ENCODE measurements at places on chromosomes 3 and 15.

DNA sequence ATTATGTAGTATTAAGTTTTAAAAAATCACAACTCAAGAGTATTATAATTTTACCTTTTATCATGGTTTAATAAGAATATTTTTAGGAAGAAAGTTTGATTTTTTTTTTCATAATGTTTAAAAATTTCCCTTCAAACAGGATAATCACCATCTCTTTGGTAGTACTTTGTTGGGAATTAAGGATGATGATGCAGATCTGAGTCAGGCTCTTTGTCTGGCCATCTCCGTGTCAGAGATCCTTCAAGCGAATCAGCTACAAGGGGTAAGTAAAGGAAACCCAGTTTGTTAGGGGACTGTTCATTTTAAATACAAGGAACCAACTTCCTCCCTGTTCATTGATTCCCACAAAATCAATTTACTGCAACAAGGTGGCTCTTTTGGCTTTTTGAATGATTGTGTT is 36.8 kb upstream of the NIT2 start:
- DNase-seq, result no peak

DNA sequence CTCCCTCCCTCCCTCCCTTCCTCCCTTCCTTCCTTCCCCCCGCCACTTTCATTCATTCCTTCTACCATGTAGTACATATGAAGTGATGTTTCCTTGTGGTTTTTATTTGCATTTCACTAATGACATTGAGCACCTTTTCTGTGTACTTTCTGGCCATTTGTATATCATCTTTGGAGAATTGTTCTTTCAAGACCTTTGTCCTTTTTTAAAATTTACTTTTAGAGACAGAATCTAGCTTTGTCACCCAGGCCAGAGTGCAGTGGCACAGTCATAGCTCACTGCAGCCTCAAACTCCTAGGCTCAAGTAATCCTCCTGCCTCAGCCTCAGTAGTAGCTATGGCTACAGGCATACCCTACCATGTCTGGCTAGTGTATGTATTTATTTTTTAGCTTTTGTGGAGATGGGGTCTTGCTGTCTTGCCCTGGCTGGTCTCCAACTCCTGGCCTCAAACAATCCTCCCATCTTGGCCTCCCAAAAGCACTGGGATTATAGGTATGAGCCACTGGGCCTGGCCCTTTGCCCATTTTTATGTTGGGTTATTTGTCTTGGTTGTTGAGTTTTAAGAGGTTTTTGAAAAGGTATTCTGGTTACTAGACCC is 42.0 kb upstream of the CTDSPL2 start:
- no peak for DNase-seq

DNA sequence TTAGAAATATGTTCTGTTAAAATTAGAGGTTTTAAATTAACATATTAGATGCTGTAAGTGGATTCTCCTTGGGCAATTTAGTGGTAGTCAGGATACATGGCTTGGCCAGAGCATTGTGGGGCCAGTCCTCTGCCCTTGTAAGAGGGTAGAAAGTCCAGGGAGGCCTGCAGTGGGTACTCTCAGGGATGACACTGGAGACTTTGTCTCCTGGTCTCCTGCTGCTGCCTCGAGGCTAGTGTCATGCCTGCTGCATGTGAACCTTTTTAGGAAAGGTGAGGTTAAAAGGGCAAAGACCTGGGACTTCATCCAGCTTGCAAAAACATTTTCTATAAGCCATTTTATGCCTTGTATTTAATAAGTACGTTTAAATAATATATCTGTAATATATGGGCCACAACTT is 96.8 kb upstream of the PROK2 start:
- DNase-seq, result no peak

DNA sequence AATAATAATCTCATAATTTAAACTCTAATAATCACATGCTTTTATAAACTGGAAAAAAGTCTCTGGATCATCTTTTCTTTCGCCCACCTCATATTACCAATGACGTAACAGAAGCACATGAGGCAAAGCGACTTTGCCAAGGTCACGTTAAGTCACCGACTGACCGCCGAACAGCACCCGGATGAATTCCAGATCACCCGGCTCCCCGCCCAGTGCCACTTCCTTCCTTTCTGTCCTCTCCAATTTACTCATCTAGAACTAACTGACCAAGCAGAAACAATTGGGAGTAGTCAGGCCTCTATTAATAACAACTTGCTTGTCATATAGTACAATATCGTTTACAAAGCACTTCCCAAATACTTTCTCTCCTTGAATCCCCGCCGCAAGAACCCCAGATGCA is 21.1 kb downstream of the FGF12 start:
- no peak for DNase-seq

- DNase-seq, result peak; percentile 50
Observed at GRCh38 chr15:57245130-57245529, 131.2 kb upstream of the CGNL1 start.

- DNase-seq, result peak; percentile 26
Observed at GRCh38 chr3:11929531-11929930, 74.7 kb upstream of the SYN2 start.

DNA sequence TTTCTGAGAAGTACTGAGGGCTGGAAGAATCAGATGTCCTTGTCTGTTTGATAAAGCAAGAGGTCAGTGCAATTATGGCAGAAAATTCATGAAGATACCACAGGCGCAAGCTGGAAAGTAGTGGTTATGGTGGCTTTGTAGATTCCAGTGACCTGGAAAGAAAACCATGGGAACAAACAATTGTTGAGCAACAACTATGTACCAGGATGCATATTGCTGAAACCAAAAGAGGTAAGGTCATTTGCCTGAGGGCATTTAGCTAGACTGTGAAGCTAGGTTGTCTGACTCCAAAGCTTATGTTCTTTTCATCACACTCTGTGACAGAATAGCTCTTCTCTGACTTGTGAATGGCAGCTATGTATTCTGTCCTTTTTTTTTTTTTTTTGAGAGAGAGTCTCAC is 74.0 kb downstream of the B3GALNT1 start:
- no peak for DNase-seq

- DNase-seq, result no peak
Observed at GRCh38 chr15:92654662-92655061, 913 bp downstream of the FAM174B start.

DNA sequence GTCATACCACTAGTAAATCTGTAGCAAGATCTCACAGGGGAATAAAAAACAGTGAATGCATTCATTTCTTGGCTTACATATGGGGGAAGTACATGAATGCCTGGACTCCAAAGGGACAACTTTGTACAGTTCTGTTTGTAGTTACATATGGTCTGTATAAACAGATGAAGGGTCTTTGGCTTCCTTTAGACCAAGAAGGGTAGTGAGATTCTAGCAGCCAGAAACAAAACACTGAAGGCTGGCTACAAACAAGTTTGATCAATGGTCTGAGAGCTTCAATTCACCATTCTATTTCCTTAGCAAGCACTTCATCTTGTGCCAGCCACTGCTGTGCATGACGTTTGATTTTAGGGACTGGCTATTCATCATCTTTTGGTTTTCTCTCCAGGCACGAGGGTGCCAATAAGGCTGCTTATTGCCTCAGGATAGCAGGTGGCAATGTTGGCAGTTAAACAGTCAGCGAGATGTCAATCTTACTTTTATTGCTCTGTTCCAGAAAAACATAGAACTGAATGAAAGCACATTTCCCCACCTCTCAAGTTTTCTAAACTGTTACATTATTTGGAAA is 313.7 kb upstream of the COL8A1 start:
- no peak for DNase-seq

- peak; percentile 8 for DNase-seq
Observed at GRCh38 chr3:5138214-5138981, 16.3 kb downstream of the ARL8B start.

DNA sequence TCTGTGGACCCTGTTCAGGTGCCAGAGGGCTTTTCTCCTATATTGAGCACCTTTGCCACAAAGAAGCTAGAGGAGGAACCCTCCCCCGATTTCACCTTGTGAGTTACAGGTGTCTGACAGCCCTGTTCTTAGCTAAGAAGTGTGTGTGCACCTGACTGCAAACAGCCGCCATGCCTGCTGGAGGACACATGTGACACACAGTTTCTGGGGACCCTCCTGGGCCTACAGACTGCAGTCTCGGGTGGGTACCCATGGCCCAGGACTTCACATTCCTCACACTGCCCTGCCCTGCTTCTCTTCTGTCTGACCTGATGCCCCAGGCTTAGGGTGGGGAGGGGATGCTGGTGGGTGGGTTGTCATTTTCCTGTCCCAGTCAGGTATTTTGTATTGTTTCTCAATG is 140.6 kb downstream of the CACNA1D start:
- no peak for DNase-seq

DNA sequence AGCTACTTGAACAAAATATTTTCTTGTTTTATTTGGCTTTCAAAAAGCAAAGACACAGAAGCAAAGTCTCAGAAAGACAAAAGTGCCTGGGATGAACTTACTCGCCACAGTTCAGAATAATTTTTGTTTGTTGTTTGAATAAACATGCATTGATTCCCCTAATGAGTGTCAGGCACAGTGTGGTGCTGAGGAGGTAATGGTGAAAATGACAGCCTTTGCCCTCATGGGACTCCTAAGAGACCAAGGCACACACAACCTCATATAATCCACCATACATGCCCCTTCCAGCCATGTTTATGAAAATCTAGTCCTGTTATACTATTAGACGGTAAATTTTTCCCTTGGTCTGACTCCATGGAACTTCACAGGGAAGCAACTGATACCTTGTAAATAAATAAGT is 2.5 kb downstream of the GOLIM4 start:
- peak; percentile 38 for DNase-seq

DNA sequence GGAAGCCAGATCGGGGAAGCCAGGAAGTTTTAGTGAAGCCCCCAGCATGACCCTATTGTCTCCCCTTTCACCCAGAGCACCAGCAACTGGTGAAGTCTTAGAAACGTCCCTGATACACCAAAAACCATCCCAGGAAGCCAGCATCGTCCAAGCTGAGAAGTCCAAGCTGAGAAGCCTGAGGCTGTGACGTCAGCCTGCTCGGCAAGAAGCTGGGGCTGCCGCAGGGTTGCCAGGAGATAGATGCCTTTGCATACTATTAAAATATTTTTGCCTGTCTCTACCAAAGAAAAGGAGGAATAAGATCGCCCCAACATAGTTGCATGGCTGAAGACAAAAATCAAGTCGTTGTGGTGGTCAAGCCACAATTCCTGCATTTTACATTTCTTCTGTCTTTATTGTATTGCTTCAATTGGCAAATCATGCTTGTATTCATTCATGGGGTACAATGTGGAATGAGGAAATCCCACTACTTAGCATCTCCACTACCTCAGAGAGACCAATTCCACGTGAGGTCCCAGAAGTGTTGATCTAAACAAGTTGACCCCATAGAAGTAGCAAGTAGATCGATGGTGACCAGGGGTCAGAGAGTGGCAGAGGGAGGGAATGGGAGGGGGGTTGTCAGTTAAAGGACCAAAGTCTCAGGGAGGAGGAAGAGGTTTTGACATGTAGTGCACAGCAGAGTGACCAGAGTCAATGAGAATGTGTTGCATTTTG is 19.6 kb upstream of the EMC3 start:
- no peak for DNase-seq
